ENCODE measurements at places on chromosomes 4 and X.

DNA sequence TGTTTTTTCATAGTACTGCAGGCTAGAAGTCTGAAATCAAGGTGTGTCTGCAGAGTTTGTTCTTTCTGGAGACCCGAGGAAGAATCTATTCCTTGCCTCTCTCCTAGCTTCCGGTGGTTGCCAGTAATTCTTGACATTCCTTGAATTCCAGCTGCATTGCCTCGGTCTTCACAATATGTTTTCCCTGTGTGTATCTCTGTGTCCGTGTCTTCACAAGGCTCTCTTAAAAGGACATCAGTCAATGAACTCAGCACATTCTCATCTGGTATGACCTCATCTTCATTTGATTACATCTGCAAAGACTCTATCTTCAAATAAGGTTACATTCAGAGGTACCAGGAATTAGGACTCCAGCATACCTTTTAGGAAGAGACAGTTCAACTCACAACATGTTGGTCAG lies 163.4 kb downstream of the BANK1 start:
- no peak for DNase-seq

GRCh38 chr4:2163311-2163821 lies 78.6 kb downstream of the HAUS3 start:
- DNase-seq, result no peak

DNA sequence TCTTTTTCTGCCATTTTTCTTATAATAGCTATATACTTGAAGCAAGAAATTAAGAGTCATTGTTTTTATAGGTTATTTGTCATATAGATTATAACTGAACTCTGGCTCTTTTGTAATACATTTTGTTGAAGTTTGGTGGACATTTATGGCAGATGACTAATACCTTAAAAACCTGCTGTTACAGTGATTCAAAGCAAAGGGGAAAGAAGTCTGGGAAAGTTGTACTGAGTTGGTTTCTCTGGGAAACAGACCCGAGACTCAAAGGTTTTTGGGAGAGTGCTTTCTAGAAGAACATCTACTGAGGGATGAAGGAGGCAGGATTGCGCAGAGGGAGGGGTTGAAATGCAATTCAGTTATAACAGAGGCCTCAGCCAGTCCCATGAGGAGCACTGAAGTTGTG lies 35.9 kb downstream of the NAP1L5 start:
- no peak for DNase-seq

DNA sequence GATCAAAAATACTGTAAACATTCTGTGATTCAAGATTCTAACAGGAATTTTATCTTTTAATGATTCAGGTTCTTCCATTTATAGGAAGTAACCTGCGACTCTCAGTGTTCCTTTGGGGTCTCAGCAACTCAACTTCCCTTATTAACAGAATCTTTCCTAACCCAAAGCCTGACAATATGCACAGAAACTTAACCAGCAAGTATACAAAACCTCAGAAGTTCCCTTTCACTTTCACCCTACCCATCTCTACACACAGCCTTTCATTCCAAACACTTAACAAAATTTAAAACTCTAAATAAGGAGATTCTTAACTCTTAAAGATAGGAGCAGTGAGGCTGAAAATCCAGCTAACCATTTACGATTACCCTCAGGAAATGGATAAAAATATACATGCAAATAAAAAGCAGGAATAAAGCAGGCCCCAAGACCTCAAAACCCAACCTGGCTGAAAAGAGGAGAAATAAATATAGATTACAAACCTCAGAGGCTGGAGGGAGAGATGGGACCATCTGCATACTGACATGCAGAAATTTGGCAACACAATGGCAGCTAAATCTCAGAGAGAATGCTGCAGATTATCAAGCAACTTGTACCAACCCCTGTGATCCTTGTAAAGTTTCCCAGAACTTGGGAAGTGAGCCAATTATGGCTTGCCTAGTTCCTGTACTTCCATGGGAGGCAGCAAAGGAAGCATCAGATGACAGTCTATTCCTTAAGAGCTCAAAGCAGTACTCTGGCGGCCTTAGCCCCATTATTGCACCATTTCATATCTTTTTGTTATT lies 101.0 kb downstream of the ATP11C start:
- no peak for DNase-seq

DNA sequence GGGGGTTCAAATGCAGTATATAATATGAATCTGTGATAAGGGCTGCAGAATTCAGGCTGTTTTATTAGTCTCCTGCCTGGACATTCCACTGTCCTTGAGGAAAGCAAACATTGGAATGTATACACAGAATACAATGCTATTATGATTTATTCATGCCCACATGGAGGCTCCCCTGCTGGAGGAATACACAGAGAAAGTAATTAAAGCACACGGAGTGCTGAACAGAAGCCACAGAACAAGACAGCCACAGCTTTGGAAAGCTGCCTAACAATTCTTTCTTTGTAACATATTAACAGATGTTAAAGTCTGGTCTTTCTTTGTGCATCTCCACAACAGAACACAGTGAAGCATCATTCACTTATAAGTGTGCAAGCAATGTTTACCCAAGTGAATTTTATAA lies 155.8 kb downstream of the ARAP2 start:
- DNase-seq, result no peak

DNA sequence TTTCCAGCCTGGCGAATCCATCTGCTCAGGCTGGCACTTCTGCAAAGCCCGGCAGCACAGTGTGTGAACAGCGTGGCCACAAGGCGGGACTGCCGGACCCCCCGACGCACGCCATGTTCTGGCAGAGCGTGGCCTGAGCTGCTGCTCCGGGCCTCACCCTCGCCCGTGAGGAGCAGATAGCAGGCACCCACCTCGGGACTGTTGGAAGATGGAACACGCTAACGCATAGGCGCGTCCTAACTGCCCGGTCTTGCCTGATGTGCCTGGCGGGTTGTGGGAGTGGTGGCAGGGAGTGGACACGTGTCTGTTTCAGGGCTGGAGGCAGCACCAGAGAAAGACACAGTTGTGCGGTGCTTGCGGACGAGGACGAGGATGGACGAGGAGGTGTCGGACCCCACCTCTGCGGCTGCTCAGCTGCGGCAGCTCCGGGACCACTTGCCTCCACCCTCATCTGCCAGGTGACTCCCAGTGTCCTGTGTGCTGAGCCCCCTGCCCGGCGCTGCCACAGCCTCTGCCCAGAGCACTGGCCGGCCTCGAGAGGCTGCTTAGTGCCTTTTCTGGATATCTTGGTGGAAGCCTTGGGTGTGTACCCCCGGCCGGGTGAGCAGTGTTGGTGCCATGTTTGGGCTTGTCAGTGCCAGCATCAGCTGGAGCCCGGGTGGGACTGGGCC lies 28.2 kb downstream of the UVSSA start:
- DNase-seq, result no peak

DNA sequence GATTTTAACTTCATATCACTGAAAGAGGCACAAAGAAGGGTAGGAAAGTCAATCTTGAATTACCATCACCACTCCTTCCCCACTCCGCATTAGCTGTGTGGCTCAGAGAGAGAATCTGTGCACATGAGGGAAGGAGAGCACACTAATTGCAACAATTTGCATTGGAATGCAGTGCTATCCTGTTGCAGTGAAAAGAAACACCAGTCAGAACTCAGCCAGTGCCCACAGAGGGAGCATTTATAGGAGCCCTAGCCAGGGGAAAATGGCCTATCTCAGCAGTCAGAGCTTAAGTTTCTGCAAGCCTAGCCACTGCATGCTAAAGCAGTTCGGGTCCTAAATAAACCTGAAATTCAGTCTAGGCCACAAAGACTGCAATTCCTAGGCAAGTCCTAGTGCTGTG lies 159.4 kb upstream of the AR start:
- DNase-seq, result no peak

- DNase-seq, result no peak
Measured at GRCh38 chrX:25527156-25527555, 511.4 kb upstream of the ARX start.

GRCh38 chr4:78691971-78692821 lies 84.0 kb upstream of the BMP2K start:
- no peak for DNase-seq

DNA sequence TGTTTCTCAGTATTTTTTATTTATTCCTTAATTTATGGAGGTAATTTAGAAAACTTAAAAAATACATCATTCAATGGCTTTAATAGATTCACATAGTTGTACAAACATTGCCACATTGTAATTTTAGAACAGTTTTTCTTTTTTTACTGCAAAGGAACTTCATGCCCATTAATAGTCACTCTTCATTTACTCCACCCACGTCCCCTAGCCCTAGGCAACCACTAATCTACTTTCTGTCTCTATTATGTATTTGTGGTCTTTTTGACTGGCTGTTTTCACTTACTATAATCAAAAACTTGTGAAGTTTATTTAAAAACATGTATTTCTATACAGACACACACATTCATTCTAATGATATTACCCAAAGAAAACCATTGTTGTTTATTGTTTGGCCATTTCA lies 664.8 kb downstream of the GRID2 start:
- no peak for DNase-seq

DNA sequence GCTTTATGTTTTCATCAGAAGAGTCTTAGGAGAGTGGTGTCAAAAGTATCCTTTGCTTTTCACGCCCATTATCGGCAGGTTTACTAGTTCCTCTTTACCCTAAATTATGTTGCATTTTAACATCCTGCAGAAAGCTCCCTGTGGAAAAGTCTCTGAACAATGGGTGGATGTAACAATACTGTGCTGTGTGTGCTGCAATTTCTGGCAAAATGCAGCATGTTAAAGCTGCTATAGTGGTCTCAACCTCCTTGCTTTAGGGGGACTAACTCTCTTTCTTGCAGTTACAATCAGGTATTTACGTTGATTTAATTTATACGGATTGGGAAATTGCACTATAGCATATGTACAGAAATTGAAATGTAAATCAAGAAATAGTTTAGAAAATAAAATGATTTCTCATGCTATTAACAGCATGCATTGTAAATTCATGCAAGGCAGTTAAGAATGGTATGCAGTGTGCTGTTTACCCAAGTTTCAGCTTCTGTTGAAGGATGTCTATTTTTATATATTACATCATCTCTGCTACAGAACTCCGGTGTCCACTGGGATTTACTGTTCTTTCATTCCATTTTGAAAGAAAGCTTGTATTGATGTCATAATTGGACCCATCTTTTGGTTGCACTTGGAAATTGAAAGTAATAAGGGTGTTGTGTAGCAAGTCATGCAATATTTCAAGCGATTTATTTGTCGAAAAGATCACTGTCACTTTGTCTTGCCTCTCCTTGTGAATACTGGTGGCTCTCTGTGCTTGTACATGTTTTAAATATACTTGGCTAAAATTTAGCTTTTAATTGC lies 145.7 kb downstream of the RAPGEF2 start:
- no peak for DNase-seq

DNA sequence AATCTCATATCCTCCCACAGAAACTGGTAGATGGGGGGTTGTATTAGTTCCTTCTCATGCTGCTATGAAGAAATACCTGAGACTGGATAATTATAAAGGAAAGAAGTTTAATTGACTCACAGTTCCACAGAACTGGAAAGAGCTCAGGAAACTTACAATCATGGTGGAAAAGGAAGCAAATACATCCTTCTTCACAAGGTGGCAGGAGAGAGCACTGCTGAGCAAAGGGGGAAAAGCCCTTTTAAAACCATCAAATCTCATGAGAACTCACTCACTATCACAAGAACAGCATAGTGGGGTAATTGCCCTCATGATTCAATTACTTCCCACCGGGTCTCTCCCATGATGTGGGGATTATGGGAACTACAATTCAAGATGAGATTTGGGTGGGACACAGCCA lies 250.5 kb upstream of the GPRIN3 start:
- no peak for DNase-seq

- DNase-seq, result no peak
Measured at GRCh38 chr4:120088507-120088906, 21.9 kb upstream of the MAD2L1 start.

- DNase-seq, result no peak
Measured at GRCh38 chrX:98939456-98939855, 1470.6 kb downstream of the PCDH19 start.

GRCh38 chrX:116267511-116268040 lies 97.0 kb downstream of the AGTR2 start:
- no peak for DNase-seq

DNA sequence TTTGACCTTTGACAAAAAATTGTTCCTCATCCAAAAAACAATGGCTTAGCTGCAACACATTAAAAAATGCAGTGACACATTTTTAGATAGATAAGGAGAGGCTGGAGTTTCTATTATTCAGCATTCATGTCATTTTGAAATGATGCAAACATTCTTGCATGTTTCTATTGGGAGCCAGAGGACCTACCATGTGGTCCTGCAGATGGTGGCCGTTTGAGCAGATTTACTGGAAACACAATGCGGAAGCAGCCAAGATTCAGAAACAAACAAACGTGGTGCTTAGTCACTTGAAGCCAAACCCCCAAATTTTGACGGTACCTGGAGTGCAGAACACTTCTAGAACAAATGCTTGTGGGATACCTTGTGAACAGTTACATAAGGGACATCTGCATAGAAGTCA lies 456.7 kb downstream of the PCDH18 start:
- DNase-seq, result no peak

GRCh38 chr4:6509587-6509986 lies 37.2 kb upstream of the PPP2R2C start:
- no peak for DNase-seq

DNA sequence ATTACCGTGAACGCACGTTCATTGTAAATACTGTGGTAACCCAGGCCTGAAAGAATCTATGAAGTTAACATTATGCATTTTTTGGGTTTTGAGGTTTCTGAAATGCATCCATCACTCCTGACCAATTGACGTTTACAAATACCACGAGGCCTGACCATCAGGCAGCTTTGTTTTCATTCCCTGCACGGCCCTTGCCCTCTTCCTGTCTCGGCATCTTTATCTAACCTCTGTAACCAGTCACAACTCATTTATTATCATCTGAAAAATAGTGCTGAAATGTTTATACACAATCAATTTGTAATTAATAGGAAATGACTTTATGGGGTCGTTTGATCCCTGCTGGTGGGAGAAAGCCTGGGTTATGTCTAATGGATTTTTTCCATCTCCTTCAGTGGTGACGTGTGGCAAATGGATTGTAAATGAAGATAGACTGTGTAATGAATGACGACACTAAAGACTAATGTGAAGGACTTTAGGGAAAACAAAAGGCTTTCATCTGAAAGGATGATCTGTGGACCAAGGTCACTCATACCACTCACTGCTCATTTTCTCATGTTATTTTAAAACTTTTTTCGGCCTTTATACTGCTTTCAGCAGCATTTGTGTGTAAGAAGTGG lies 102.7 kb upstream of the SORBS2 start:
- no peak for DNase-seq

DNA sequence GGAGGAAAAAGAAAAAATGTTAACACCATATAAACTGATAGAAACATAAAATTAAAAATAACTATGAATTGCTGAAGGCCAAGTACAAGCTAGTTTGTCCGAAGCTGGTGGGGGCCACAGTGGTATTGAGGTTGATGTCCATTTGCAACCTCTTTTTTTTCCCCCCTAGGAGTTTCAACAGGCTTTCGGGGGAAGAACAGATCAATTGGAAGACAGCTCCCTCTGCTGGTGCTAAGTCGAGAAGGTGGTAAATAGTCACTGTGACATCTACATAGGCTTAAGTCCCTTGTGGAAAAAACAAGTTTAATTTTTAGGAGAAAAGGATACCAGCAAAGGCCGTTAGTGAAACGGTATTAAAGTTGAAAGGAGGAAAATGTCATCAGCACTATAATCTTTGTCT lies 115.7 kb upstream of the ZXDA start:
- no peak for DNase-seq

- DNase-seq, result no peak
Measured at GRCh38 chrX:1507511-1508463, 29.2 kb downstream of the P2RY8 start.

- DNase-seq, result no peak
Measured at GRCh38 chr4:133154725-133155124, 5.6 kb downstream of the PCDH10 start.
